ENCODE measurements at places on chromosomes 12 and 14.

DNA sequence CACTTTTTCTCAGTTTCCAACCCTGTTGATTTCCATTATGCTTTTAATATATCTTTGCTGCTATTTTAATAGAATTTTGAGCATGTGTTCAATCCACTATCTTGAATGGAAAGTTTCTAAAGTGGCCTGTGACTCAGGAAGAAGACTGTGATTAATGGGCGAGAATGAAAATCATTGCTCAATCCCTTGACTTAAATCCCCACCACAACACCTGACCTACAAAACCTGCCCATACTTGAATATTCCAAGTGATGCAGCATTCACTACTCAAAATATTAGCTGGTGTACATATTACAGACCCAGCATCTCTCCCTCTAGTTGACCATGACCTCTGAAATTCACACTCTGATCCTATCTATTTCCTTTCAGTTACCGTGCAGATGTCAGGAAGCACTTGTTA lies 1.3 kb upstream of the OAS3 start:
- no peak for DNase-seq

DNA sequence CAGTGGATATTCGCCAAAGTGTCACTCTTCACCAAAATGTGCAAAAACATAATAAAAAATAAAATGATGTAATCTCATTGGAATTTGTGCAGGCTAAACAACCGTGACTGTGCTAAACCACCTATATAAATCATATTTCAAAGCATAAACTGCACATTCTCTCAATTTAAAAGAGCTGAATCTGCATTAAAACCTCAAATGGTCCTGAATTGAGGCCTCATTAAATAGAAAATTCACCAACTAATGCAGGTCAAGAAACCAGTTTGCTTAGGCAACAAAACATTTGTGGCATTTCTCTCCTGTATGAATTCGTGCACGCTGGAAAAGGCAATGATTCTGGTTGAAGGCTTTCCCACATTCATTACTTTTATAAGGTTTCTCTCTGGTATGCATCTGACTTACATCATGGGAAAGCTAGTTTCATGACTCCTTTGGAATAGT lies 80.1 kb upstream of the IFNG-AS1 start:
- DNase-seq: no peak

DNA sequence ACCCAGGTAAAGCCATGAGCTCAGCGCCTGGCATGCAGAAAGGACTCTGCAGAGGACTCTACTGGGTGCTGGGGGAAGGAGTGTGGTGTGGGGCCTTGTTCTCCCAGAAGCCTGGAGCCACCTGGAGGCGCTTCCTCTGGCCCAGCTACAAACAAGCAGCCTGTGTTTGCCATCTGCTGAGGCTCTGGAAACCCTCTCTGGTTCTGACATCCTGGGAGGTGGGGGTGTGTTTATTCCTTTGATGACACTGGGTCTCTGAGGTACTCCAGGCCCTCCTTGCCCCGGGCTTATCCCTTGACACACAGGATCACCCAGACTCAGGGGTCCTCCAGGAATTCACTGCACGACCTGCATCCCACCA lies 44.9 kb downstream of the RNF34 start:
- DNase-seq: no peak

- DNase-seq: no peak
Observed at GRCh38 chr14:49294621-49295148, 291.5 kb downstream of the RPS29 start.

DNA sequence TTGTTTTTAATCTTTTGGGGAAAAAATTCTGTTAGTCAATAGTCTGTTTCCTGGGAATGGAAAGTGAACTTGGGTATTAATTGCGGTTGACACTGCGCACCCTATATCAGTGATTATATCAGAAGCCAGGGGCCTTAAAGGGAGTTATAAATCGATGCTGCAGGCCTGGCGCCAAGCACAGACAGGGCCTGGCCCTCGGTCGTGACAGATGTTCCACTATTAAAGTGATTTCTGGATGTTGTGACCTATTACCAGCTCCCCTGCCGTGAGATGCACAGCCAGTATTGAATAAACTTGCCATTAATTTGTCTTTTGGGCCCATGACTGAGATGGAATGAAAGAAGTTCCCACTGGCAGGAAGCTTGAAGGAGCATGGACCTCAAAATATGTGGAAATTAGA lies 45.1 kb upstream of the KITLG start:
- no peak for DNase-seq

GRCh38 chr12:65432114-65432513 lies 153.6 kb downstream of the MSRB3 start:
- DNase-seq: no peak

GRCh38 chr12:119447618-119448017 lies 113.1 kb downstream of the CCDC60 start:
- no peak for DNase-seq

GRCh38 chr12:53972152-53972702 lies 699 bp upstream of the HOXC11 start:
- no peak for DNase-seq

GRCh38 chr12:68868043-68868790 lies 60.2 kb downstream of the MDM2 start:
- DNase-seq: no peak

DNA sequence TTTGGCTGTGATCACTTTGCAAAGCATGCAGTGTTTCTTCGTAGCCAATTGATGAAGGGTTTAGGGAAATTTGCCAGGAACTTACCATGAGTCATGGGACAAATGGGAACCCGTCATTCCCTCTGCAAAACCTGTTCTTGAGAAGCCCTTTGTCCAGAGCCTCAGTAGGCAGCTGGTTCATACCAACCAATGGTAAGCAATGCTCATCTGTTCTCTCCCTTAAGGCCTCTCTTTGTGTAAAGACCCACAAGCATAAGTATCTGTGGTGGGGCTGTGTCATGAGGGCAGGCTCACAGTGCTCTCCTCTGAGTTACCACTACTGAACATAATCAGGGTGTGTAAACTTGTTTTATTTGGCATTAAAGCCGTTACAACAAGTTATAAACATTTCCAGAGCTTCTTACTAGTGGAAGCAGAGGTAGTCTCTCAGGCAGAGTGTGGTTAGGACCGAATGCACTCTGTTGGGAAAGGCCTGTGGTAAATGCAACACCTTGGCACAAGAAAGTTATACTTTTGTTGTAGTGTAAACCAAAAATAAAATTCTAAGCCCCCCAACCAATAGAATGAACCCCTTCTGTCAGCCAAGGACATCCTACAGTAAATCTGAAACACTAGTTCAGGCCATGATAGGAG lies 119.8 kb downstream of the SINHCAF start:
- no peak for DNase-seq

GRCh38 chr12:91717804-91718203 lies 427.8 kb downstream of the BTG1 start:
- DNase-seq: no peak

GRCh38 chr12:109863847-109864712 lies 16.3 kb downstream of the GLTP start:
- no peak for DNase-seq

- no peak for DNase-seq
Observed at GRCh38 chr14:22118899-22119477, 445.4 kb upstream of the OR4E1 start.
